Progenitor cell of endocrine pancreas (in vitro differentiated cells): ENCODE measurements at places on chromosomes 2 and 18.

GRCh38 chr2:196275646-196276352 is 104.4 kb upstream of the STK17B start:
- peaks cover 24% of the 10 kb centered on the region for H3K4me1 ChIP-seq
- peaks cover 7% of the 10 kb centered on the region for H3K36me3 ChIP-seq
- H3K4me3 ChIP-seq: no peak overlapping the region
- H3K27ac ChIP-seq: peak overlapping the region; percentile 11
- H3K27me3 ChIP-seq: no peaks in the 10 kb centered on the region
- no peak for DNase-seq

- no peak for DNase-seq
- peaks cover 9% of the 10 kb centered on the region for H3K27me3 ChIP-seq
- H3K4me1 ChIP-seq: no peaks in the 10 kb centered on the region
Measured at GRCh38 chr2:100589527-100589926, 26.7 kb downstream of the PDCL3 start.

DNA sequence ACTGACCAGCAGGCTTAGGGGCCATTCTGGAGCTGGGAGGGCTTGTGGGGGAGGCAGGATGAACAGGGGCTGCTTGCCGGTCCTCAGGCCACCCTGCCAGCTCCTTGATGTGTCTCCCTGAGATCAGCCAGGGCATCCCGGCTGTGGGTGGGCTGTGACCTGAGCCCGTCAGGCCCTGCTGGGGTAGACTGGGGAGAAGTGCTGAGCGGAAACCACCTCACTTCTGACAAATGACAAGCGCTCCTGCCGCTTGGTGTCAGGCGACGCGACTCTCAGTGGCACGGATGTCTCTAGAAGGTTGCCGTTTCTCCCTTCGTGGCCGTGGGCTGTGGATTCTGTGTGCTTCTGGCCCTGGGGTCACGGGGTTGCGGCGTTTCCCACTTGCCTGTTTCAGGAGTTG is 45.7 kb downstream of the NFATC1 start:
- peaks cover 13% of the 10 kb centered on the region for H3K4me1 ChIP-seq
- peaks cover 3% of the 10 kb centered on the region for H3K27me3 ChIP-seq
- no peak for DNase-seq
- H3K27ac ChIP-seq: no peak overlapping the region

- peaks cover under 1% of the 10 kb centered on the region for H3K27me3 ChIP-seq
Measured at GRCh38 chr2:3618367-3618766, 23.5 kb downstream of the COLEC11 start.

DNA sequence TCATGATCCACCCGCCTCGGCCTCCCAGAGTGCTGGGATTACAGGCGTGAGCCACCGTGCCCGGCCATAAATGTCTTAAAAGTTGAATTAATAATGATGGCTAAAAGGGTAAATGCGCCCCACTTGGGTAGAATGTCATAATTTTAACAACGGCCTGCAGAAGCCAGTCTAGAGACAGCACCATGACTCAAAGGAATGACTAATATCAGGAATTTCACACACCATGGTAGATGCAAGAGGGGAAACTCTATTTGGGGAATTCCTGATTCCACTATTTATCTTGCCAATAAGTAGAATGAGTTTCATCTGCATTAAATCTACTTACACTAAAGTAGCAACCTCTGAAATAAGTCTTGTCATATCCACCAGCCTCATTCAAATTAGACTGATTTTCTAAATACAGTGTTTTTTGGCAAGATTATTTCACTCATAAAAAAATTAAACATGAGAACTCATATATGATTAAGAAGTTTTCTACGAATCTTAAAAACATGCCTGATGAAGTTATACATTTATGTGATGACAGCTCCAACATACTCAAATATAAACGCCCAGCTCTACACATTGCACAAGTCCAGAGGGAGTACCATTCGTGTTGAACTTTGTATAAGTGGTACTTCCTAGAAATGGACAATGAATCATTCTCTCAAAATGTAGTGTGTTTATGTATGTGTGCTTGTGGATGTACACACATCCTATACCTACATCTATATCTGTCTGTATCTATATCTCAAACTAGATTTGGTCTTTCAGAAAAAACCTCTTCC is 309.7 kb downstream of the IRS1 start:
- H3K36me3 ChIP-seq: no peaks in the 10 kb centered on the region
- H3K4me3 ChIP-seq: no peak overlapping the region
- no peak overlapping the region for H3K27ac ChIP-seq
- no peak for DNase-seq

DNA sequence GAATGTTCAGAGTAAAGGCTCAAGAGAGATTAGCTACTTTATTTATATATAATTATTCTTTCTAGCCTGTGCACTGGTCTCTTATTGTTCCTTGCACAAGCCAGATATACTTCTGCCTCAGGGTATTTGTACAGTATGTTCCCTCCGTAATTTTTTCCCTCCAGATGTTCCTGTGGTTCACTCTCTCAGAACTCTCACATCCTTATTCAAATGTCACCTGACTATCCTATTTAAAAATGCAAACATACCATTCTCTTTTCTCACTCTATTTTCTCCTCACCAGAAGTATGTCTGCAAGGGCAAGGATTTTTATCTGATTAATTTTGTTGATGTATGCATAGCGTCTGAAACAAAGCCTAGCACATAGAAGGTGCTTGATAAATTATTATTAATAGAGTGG is 64.0 kb upstream of the CERS6 start:
- no peak overlapping the region for H3K4me3 ChIP-seq
- no peaks in the 10 kb centered on the region for H3K36me3 ChIP-seq
- peaks cover 2% of the 10 kb centered on the region for H3K4me1 ChIP-seq
- H3K27me3 ChIP-seq: no peaks in the 10 kb centered on the region
- no peak for DNase-seq
- H3K27ac ChIP-seq: no peak overlapping the region

- peaks cover 5% of the 10 kb centered on the region for H3K27me3 ChIP-seq
- no peaks in the 10 kb centered on the region for H3K36me3 ChIP-seq
- DNase-seq: no peak
- peaks cover 5% of the 10 kb centered on the region for H3K4me1 ChIP-seq
- no peak overlapping the region for H3K27ac ChIP-seq
Measured at GRCh38 chr2:56130463-56131070, 53.2 kb upstream of the CCDC85A start.
